Left lung (tissue), 14 donors: ENCODE measurements at places on chromosomes 11 and 22. TPM values are rescaled to one million over a fixed set of nuclear protein-coding genes. Genes with fewer than 3 reads are reported as not detected.

The SIK2 gene
- 23.3 TPM for total RNA-seq

The MIOX gene
- total RNA-seq = not detected

The APOA1 gene
- 0.90 TPM for total RNA-seq

The GPR83 gene
- total RNA-seq = not detected

GRCh38 chr11:22190827-22191463 is 1.9 kb upstream of the ANO5 start:
- DNase-seq = no peak

- DNase-seq = no peak
Observed at GRCh38 chr11:64935359-64936081, at the start of gene GPHA2. Gene GPHA2 (minus strand): TSS chr11:64935893. CDS start chr11:64935460, 433 bp downstream.

- DNase-seq = no peak
Observed at GRCh38 chr11:30381879-30382278, 59.0 kb downstream of the ARL14EP start.

DNA sequence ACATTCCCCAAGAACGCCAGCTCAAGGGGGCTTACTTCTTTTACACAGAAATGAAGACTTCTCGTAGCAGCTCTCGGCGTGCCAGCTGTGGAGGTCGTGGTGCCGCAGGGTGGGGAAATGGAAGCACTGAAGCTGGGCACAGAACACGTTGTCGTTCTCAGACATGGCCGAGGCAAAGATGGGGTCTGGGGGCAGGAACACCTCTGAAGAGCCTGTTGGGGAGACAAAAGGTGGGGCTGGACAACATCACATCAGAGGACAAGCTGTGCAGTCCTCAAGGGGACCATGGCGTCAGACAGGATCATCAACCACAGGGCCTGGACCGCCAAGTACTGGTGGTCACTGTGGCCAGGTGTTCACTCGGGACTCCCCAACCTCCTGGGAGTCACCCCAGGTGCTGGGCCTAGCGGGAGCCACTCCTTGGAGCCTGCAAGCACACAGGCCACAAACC is 65.2 kb downstream of the DGCR2 start:
- DNase-seq = no peak

DNA sequence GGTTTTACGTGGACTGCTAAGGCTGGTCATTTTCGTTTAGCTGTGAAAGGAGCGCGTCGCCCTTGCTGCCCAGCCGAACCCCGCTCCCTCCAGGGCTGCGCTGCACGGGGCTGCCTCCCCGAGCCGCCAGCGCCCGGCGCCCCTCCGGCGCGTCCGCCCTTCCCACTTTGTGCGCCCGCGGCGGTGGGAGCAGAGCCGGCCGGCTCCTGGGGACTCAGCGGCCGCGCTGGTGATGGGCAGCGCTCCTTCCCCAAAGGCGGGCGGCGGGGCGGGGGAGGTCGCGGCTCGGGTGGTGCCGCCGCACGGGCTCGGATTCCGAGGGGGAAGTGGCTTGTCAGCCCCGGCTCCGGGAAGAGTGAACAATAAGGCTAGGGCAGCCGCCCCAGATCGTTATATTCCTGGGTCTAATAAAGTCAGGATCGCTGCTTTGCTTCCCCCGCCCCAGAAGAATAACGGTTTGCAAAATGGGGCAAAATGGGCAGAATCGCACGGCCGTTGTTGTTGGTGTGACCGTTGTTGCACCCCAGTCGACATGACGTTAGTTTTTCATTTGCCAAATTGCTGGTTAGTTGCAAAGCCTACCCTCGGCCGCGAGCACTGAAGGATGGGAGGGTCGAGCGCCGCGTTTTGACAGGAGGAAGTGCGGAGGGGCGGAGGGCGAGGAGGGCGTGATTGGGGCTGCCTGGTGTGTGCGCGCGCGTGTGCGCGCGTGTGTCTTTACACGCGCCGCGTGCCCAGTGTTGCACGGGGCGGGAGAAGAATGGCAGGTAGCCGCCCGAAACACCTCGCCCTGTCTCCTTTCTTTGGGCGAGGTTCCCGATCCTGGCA is 745 bp downstream of the NCAM1 start:
- peak; percentile 77 for DNase-seq

- DNase-seq = no peak
Observed at GRCh38 chr11:11998091-11998781, 10.2 kb downstream of the DKK3 start.

- DNase-seq = no peak
Observed at GRCh38 chr11:16195651-16196050, 160.7 kb downstream of the SOX6 start.
